Epithelial cell of prostate (primary cell): ENCODE measurements at places on chromosomes 1 and 21.

GRCh38 chr1:42753070-42753469 is 13.0 kb upstream of the CLDN19 start:
- DNase-seq, result no peak

- DNase-seq, result no peak
Observed at GRCh38 chr1:234694661-234695060, 84.7 kb upstream of the IRF2BP2 start.

DNA sequence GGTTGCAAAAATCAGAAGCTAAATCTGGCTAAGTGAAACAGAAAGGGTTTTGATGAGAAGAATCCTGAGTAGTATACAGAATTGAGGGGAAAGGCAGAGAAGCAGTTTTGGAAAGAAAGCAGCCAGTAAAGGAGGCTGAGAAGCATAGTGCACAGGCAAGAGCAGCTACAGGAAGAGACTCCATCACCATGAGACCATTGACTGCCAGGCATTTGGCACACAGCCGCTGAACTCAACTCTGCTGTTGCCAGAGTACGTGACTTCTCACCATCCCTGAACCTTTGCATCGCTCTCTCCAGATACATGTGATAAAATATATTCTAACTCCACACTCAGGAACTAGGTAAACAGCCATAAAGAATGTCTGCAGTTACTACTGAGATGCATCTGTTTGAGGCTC is 128.3 kb upstream of the C1orf21 start:
- DNase-seq, result no peak

- DNase-seq, result no peak
Observed at GRCh38 chr1:36320767-36321118, 2.7 kb downstream of the EVA1B start.

DNA sequence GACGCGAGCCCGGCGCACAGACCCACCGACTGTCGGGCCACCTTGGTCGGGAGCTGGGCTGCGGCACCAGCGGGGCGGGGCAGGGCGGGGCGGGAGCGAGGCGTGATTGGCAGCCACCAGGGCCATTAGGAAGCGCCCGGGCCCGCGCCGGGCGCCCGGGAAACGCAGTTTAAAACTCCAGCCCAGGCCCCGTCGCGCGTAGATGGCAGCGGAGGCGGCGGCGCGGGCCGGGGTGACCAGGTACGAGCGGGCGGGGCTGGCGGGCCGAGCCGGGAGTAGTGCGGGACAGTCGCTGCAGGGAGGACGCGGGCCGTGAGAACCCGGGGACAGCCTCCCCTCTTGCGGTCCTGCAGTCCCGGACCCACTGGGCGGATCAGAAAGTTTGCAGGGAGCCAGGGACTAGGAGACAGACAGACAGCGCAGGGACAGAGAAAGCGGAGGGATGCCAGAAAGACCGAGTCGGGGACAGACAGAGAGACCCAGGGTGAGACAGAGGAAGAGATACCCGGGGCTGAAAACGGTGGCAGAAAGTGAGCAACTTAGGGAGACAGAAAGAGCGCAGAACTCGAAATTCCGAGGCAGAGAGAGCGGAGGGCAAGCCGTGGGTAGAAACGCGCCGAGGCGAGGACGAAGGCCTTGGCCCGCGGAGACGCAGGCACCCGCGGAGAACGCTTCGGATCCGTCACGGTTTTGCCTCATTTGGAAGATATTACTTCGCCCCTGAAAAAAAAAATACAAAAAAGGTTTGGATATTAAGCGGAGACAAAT is at the start of gene DMBX1:
Gene DMBX1, plus strand, starts transcription at position 199 of the 768 bp plus-strand sequence. CDS start 17,175 bp downstream, outside the sequence.
- DNase-seq, result no peak

GRCh38 chr1:9653491-9654050 is 2.0 kb downstream of the PIK3CD start:
- no peak for DNase-seq

GRCh38 chr1:155485945-155486344 is 76.7 kb downstream of the ASH1L start:
- DNase-seq, result no peak

DNA sequence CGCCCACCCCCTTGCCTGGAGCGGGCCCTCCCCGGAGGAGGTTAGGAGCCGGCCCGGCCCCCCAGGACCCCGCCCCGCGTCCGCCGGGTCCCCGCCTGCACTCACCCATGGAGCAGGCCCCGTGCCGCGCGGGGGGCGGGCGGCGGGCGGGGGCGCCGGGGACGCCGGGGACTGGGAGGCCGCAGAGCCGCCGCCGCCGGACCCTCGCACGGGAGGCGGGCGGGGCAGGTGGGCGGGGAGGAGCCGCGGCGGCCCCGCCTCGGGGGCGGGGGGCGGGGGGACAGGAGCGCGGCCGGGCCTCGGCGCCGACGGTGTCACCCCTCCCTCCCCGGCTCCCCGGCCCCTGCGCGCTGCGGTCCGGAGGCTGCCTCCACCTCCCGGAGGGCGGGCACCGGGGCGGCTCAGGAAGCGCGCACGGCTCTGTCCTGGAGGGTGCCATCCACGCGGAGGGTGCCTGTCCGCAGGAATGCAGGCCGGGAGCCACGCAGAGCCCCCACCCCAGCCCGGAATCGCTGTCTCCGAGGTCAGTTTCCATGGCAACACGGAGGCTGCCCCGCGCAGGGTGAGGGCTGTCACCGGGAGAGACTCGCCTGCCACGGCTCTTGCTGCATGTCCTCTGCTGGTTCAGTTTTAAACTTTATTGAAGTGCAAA is 5.9 kb upstream of the PLEKHG5 start:
- no peak for DNase-seq

DNA sequence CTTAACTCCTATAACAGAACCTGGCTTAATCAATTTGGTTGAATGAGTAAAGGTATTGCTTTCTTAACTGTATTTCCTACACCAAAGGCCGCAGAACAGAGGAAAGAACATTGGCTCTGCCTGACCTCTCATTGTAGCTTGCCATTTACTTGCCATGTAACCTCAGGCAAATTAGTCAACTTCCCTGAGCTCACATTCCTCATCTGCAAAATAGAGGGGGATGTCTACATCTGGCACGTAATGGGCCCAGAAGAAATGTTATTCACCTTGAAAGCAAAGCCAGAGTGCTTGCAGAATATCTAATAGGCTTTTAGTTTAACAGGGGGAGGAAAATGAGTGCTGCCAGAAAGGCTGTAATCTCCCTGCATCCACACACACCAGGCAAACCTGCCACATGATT is 44.3 kb downstream of the LAMC2 start:
- DNase-seq, result no peak

DNA sequence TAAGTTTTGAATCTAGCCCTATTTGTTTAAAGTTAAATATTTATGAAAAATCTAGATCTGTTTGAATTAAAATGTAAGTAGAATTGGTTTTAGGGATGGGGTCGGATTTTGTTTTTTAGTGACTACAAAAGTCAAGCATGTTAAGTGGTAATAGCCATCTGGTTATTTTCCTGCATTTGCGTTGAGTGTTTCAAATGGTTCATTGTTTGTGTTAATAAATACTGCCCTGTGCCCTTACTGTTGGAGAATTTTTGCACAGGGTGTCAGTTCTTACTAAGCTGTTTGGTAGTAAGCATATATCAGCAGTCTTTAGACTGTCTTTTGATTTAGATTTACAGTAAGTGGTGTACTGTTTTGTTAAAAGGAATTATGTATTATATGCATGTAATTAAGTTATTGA is 46.1 kb upstream of the TARS2 start:
- no peak for DNase-seq

GRCh38 chr1:235640580-235640979 is 9.0 kb downstream of the GNG4 start:
- no peak for DNase-seq

GRCh38 chr1:3030663-3031381 is 9.6 kb downstream of the ACTRT2 start:
- no peak for DNase-seq

GRCh38 chr1:223088713-223089240 is 54.3 kb downstream of the TLR5 start:
- no peak for DNase-seq

DNA sequence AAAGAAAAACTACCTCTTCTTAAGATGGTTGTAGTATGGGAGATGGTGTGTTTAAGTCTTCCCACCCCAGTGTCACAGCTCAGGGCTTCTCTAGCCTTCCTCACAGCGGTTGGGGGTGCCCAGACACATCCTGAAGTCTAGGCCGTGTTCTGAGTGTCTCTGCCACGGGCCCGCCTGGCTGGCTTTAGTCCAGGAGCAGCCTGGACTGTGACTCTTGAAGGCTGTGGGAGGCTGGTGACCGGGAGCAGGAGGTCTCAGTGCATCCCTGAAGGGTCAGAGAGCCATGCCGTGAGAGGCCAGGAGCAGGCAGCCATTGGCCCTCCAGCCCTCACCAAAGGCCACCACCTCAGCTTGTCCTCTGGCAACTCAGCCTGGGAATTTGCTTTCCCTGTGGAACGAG is 4.5 kb downstream of the EPHX1 start:
- DNase-seq, result no peak

- no peak for DNase-seq
Observed at GRCh38 chr1:212637902-212638301, 29.3 kb downstream of the ATF3 start.

DNA sequence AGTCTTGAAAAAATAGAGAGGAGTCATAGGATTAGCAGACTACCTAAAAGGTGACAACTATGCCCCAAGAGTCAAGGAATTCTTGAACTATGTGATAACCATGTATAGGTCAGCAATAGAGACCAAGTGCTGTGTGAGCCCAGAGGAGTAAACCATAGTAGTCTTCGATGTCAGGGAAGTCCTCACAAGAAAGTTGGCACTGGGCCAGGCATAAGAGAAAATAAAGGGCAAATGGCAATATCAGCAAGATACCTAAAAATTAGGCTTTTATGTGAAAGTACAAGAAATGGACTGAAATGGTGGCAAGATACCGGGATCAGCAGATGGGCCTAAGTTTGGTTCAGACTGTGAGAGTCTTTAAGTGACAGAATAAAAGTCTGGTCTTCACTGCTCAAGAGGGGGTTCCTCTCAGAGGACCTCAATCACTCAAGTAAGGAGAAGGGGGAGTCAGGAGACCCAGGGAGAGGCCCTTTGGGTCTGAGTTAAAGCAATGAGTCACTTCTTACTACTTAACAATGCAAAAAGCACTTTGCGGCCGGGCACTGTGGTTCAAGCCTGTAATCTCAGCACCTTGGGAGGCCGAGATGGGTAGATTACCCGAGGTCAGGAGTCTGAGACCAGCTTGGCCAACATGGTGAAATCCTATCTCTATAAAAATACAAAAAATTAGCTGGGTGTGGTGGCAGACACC is 95.0 kb downstream of the TEX35 start:
- DNase-seq, result no peak

- DNase-seq, result peak; percentile 88
Observed at GRCh38 chr1:23196627-23197328, 20.5 kb downstream of the HTR1D start.

GRCh38 chr1:237903961-237904360 is 13.2 kb upstream of the ZP4 start:
- DNase-seq, result no peak

DNA sequence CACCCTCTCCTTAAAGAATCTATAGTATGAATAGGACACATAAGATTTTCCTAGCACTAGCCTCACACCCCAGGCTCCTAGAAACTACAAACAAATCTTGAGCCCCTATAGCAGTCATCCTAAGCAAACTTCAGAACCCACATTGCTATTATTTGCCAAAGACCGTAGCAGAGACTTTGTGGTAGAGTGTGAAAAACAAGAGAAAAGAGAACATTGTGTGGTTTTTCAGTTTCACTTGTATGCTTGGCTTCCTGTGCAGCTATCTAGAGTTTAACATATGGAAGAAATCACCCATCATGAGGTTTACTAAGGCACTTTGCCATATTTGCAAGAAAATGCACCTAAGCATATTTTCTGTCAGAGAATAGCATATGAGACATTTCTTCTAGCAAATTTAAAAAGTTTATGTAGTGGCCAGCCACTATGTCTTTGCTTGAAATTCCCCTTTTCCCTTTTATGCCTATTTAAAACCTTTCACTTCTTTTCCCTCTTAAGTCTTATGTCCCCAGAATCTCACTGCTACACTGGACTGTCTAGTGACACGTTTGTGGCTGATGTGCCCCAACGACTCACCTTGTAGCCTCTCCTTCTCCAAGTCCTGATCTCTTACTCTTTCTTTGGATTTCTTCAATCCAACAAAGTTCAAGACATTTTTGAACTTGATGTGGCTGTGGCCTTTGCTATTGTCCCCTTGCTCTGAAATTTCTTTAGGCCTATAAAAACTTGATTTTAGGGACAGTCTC is 25.6 kb downstream of the CCDC190 start:
- DNase-seq, result no peak

DNA sequence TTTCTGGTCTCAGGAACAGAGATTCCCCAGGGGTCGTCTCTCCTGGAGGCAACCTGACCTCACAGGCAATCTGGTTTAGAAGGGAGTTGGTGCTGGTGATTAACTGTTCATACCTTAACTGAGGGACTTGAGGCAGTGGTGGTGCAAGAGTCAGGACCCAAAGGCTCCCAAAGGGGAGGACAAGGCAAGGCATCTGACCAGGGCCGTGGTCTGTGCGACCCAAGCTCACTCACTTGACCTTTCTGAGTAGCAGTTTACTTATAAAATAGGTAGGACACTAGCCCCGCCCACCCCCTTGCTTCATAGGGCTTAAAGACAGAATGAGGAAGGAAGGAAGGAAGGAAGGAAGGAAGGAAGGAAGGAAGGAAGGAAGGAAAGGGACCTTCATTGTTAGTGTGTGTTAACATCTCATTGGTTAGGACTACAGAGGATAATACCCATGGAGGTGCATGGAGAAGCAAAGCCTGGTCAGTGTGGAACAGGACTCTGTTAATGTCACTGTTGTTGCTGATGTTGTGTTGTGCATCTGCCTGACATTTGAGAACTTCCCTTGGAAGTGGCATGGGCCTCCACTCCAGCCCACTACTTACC is 4.6 kb upstream of the KCNA2 start:
- DNase-seq, result no peak

GRCh38 chr1:90856463-90857007 is 139.4 kb upstream of the BARHL2 start:
- DNase-seq, result no peak

GRCh38 chr1:95122151-95122697 is 5.1 kb downstream of the TLCD4 start:
- no peak for DNase-seq

DNA sequence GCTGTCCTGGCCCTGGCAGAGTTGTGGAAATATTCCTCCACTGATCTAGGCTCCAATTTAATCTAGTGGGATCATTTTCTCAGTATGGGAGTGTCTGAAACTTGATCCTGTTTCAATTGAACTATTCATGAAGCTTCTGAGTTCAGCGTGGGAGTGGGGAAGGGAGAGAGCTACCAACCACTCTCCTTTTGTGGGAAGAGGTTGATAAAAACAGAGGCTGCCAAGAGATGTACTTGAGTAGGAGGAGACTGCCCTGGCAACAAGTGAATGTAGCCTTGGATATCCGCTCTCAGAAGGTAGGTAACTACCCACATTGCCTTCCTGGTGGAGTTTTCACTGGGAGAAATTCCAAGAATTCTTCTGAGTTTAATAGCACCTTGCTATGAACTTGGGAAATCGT is at the start of gene CTXND2:
Gene CTXND2, plus strand, starts transcription at position 119 of the 400 bp plus-strand sequence. CDS start 25,179 bp downstream, outside the sequence.
- no peak for DNase-seq

GRCh38 chr1:29523576-29523975 is 287.3 kb downstream of the PTPRU start:
- no peak for DNase-seq

DNA sequence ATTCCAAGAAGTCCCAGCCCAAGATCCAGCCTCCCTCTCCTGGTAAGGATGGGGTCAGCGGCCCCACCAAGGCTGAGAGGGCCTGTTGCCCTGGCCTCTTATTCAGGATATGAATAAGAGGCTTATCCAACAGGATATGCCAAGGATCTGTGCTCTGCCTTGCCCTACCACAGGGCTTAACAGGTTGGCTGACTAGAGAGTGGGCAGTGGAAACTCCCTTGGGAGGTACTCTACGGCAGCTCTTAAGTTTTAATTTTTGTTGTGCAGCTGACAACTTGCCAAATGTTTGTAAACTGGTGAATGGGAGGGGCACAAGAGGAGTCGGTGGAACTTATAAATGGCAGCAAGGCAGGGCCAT is 16.5 kb upstream of the PIGV start:
- DNase-seq, result no peak

GRCh38 chr1:41493626-41494350 is 9.3 kb upstream of the EDN2 start:
- no peak for DNase-seq
